ENCODE measurements at places on chromosomes 16 and 17. TPM values are rescaled to one million over a fixed set of nuclear protein-coding genes. Genes with fewer than 3 reads are reported as not detected.

MT1H gene
- not detected for total RNA-seq

GPR139 gene
- not detected for total RNA-seq

ARHGDIA gene
- total RNA-seq, result 258 TPM

TBC1D26 gene
- total RNA-seq, result 2.8 TPM

ALDOC gene
- 22.6 TPM for total RNA-seq

CHRNE gene
- total RNA-seq, result 1.7 TPM
